ENCODE measurements at places on chromosomes 5 and 9. TPM values are rescaled to one million over a fixed set of nuclear protein-coding genes. Genes with fewer than 3 reads are reported as not detected.

Gene CCDC183
- total RNA-seq = 0.87 TPM

Gene GMCL2
- not detected for total RNA-seq

Gene LOX
- 0.23 TPM for total RNA-seq

Gene SPINK7
- not detected for total RNA-seq

Gene FOXD4L6
- total RNA-seq = not detected

Gene SLC46A2
- not detected for total RNA-seq

Gene SPINK1
- not detected for total RNA-seq

Gene ADGRD2
- not detected for total RNA-seq

GRCh38 chr5:140246378-140247122 lies 56.4 kb downstream of the PFDN1 start:
- DNase-seq = peak; percentile 78

DNA sequence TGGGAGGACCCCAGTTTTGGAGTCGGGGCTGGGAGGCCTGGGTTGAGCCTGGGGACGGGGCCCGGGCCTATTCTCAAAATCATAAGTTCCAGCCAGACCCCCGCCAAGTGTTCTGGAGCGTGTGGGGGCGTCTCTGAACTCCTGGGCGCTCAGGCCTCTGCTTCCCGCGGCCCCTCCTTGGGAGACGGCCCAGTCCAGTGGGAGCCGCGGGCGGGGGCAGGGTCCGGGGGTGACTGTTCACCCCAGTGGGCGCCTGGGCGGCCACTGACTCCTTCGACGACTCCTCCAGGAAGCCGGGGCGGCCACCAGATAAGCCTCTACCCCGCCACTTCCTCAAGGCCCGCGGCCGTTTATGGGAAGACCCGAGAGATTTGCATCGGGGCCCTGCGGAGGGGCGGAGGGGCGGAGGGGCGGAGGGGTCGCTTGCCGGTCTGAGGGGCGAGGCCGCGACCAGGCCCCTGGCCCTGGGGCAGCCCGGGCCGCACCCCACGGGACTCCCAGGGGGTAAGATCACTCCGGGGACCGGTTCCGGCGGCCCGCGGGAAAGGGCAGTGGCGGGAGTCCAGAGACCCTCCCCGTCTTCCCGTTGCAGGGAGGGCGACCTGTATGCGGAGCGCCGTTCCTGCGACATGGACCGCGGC lies 655 bp downstream of the TOR4A start:
- no peak for DNase-seq

- DNase-seq = no peak
Observed at GRCh38 chr9:119005162-119005561, 364.1 kb downstream of the BRINP1 start.

DNA sequence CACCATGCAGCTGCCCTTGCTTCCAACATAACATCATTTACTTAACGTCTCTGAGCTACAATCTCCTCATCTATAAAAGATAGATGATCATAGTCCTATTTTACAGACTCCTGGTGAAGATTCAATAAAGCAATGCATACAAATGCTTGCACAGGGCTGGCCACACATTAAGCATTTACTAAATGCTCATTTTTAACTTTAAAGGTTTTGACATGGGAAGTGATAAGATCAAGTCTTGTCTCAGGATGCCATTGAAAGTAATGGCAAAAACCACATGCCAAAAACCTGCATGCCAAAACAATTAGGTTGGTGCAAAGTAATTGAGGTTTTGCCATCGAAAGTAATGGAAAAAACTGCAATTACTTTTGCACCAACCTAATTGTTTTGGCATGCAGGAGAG lies 181.2 kb upstream of the ADRA1B start:
- DNase-seq = no peak

- no peak for DNase-seq
Observed at GRCh38 chr9:20200991-20201431, 412.2 kb upstream of the SLC24A2 start.

DNA sequence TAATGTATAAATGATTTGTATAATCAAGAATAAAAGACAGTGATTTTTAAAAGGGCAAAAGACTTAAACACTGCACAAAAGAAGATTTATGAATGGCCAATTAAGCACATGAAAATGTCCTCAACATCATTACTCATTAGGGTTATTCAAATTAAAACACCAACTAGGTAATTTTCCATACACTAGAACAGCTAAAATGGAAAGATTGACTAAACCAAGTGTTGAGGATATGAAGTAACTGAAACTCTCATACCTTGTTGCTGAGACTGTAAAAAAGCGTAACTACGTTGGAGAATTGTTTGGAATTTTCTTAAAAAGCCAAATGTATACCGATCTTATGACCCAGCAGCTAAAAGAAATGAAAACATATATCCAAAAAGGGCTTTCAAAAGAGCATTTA lies 144.9 kb downstream of the SGCD start:
- no peak for DNase-seq

DNA sequence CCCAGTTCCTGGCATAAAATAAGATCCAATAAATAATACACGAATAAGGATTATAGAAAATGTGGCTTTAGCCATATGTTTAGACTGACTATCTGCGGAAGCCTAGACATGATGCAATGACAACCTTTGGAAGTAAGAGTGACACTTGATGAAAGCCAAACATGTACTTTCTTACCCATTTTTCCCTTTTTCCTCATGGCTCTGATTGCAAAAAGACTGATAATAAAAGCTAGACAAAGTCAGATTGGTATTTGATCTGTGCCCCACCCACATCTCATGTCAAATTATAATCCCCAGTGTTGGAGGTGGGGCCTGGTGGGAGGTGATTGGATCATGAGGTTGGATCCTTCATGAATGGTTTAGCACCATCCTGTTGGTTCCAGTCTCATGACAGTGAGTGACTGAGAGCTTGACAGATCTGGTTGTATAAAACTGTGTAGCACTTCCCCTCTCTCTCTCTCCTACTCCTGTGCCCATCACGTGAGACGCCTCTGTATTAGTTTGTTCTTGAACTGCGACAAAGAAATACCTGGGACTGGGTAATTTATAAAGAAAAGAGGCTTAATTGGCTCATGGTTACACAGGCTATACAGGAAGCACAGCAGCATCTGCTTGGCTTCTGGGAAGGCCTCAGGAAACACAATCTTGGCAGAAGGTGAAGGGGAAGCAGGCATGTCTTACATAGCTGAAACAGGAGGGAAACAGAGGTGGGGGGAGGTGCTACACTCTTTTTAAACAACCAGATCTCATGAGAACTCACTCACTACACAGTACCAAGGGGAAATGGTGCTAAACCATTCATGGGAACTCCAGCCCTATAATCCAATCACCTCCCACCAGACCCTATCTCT lies 243.4 kb upstream of the PIK3R1 start:
- DNase-seq = no peak

DNA sequence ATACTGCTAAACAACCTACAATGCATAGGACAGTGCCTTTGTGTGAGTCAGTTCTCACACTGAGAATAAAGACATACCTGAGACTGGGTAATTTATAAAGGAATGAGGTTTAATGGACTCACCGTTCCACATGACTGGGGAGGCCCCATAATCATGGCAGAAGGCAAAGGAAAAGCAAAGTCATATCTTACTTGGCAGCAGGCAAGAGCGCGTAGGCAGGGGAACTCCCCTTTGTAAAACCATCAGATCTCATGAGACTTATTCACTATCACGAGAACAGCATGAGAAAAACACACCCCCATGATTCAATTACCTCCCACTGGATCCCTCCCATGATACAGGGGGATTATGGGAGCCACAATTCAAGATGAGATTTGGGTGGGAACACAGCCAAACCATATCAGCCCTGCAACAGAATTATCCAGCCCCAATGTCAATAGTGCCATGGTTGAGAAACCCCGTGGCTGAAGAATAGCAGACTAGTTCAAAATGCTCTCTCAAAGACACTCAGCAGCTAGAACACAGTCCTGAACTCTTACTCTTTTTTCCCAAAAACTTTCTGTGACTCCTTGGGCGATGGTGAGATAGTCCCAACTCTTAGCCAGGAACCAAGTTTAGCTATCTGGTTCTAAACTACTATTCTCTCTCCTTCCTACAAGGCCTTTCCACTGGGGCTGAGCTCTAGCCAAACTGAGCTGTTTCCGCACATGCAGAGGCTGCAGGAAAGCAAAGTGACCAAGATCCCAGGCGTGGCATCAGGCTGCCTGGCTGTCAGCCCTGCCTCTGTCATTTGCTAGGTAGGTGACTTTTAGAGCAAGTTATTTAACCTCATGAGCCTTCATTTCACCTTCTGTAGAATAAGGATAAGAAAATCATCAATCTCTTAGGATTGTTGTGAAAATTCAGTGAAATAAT lies 21.7 kb downstream of the FAT2 start:
- DNase-seq = no peak

DNA sequence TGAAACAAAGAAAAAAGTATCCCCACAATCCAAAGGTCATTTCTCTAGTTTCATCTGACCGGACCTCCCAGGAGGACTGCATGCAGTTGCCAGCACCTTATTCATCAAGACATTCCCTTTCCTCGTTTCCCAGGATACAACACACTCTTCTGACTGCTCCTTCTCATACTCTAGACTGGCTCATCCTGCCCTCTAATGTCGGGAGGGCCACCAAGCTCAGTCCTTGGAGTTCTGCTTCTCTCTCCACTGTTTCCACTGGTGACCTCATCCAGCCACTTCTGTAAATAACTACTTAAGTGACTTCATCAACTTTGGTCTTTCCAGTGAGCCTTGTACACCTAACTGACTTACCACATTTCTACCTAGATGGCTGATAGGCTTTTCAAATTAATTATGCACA lies 179.1 kb downstream of the EPB41L4A start:
- DNase-seq = peak; percentile 21

- DNase-seq = no peak
Observed at GRCh38 chr5:33629999-33630398, 189.2 kb downstream of the TARS1 start.

GRCh38 chr5:17735761-17736160 lies 101.5 kb downstream of the TAF11L14 start:
- DNase-seq = no peak
